ENCODE measurements at places on chromosomes 4 and X.

DNA sequence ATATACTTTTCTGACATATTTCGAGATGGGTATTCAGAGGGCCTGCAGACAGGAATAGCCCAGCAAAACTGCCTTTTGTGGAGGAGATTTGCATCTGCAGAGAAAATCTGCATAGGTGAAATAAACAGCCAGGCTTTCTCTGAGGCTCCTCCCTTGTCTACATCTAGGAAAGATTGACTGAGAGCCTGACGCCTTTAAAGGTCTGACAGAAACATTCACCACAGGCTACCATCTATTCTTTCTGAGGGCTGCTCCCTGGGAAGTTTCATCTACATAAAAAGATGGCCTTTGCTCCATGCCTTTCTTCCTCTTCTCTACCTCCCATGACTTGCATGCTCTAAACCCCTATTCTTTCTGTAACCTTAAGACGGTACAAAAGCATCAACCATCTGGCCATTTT is 55.0 kb upstream of the AP1S2 start:
- no peak for DNase-seq

- DNase-seq, result no peak
Measured at GRCh38 chr4:159052315-159052714, 50.6 kb upstream of the RAPGEF2 start.

- no peak for DNase-seq
Measured at GRCh38 chrX:154542723-154543424, 3.8 kb downstream of the G6PD start.

DNA sequence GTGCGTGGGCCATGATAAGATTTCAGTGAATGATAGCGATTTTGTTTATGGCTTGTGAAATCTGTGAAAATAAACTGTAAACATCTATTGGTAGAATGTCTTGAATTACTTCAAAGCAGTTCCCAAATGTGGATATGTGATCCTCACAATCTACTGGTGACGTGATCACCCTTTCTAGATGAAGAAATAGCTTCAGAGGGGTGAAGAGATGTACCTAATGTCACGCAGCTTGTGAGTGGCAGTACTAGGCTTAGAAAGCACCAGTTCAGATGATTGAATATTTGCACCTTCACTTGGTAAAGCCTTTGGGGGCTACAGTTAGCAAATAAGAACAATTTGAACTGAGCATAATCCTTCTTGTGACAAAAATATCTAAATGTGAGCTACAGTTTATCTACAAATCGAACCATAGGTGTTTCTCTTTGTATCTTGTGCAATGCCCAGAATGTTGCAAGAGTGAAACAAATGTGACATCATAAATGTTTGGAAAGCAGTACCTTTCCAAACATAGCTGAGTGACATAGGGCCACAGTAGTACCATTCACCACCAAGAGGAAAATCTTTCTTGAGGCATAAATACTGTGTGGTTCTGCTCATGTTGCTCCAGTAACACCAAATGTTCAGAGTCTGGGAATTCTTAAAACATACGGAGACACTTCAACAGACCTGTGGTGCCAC is 14.2 kb downstream of the PAK3 start:
- no peak for DNase-seq

- no peak for DNase-seq
Measured at GRCh38 chr4:102552781-102553180, 51.6 kb downstream of the NFKB1 start.

DNA sequence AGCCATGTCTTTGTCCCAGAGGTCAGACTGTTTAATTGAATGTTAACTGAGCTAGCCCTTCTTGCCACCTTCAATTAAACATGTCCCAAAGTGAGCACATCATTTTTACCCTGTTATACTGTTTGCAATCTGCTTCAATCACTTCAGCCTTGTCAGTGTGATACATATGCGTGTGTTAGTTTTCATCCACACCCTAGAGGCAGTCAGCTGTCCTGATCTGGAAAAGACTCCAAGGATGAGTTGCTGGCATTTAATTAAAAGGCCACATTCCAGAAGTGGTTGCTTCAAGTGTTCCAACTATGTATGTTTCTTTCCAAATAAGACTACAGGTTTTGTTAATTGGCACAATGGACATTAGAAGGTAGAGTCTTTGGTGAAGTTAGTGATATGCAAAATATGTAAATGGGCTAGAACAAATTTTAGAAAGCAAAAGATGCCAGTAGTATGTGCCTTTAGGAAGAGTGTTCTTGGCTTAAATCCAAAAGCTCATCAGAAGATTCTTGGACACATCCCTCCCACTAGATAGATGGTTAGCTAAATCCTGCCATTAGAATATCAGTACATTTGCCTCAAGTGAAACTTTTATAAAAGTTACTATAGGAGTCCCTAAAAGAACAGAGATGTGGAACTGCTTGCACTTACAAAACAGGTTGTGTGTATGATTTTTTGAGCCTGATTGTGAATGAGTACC is 79.5 kb upstream of the SLIT2 start:
- no peak for DNase-seq

DNA sequence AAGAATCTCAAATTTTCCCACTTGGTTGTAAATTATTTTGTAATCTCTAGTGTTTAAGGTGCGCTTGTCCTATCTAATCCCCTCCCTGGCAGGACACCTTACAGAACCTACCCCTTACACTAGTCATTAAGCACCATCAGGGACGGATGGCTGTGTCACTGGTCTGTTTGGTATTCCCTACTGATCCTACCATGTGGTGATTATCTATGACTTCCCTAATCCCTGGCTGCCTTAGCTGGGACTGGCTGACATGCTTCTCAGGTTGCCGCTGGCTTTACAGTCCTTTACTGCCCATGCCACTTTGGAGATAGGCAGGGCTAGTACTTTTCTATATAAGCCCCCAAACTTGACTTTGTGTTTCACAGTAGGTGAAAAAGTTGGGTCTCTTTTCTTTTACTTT is 58.6 kb downstream of the ELOVL6 start:
- no peak for DNase-seq

DNA sequence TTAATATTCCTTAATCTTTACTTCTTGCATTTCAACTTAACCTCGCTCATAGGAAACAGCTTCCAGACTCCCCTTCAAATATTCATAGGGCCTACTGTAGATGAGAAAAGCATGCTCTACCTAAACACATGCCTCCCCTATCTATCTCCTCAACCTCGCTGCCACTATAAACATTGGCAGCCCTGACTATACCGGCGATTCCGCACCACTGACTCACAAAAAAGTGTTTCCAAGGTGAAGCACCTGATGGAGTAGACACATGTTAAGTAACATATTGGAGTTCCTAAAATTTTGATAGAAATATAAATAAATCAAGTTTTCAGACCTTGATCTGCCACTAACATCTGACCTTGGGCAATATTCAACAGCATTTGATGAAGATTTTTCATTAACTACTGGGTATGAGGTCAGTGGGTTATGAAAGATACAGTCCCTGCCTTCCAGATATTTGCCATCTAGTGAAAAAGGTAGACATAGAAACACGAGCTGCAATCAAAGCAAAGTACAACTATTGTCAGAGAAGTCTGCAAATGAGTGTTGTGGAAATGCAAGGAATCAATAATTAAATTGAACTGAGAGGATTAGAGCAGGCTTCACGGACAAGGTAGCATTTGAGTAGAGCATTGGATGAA is 184.2 kb downstream of the MAML3 start:
- no peak for DNase-seq

DNA sequence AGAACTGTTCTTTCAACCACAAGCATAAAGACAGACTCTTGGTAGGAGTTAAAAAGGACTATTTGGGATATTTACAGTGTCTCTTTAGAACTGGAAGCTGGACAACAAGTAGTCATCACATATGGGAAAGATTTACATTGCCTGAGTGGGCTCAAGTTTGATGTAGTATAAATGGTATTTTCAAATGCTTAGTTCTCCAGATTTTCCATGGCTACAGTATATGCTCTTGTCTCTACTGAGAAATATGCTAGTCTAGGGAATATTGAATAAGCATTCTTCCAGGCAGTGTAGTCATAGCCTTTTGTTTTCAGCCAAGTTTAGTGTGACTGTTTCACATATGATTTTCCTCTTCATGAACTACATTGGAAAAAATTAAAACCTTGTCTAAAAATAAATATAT is 315.6 kb downstream of the ARHGAP24 start:
- DNase-seq, result no peak

GRCh38 chrX:6959006-6959405 is 188.5 kb upstream of the STS start:
- no peak for DNase-seq

DNA sequence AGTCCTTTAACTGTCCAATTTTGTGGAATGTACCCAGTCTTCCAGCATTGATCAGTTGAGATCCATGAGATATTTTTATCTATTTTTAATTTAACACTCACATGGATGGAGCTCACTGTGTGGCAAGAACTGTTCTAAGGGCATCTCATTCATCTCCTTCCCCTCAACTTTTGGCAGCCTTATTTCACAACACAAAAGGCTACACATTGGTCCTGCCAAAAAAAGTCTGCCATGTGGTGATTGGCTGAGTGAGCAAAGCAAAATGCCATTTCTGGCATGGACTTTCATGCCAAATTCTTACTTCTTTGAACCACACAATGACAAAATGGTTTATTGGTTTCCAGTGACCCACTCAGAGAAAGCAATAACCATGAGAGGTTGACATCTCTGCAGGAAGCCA is 171.6 kb upstream of the MAP3K15 start:
- DNase-seq, result no peak

DNA sequence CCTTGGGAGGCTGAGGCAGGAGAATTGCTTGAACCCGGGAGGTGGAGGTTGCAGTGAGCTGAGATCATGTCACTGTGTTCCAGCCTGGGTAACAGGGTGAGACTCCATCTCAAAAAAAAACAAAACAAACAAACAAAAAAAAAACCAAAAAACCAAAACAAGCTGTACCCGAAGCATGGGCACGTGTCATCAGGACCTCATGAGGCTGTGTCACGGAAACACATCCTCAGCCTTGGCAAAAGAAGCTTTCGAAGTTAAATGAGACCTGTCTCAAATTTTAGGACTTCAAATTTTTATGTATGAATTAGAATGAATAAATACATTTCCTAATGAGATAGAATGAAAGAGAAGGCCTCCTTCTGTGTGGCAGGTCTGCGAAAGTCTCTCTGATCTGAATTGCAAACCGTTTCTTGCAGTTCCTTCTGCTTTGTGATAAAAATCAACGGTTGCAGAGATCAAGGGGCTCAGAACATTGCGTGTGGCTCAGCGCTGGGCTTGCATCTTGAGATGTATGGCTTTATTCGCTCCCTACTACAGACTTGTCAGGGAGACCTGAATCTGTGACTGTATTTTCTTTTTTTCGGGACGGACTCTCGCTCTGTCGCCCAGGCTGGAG is 19.5 kb upstream of the CRLF2 start:
- DNase-seq, result no peak

DNA sequence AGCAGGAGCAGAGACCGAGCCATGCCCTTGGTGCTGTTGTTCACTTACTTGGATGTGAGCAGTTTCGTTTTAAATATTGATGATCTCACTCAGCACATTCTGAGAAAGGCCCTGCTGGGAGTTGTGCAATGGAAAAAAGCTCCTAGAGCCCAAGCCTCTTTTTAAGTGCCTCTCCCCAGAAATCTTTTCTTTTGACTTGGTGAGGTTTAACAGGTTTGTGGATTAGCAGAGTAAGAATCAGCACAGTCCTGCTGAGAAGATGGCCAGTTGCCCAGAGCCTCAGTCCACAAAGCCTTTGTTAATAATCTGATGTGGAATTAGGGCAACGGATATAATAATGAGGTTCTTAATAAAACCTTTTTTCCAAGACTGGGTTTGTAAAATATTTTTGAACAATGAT is 157.5 kb upstream of the ATP6AP2 start:
- DNase-seq, result no peak

- DNase-seq, result no peak
Measured at GRCh38 chrX:42755815-42756214, 22.1 kb downstream of the PPP1R2C start.

GRCh38 chrX:39928704-39929378 is 168.9 kb downstream of the BCOR start:
- no peak for DNase-seq

GRCh38 chr4:37008199-37008598 is 236.3 kb upstream of the NWD2 start:
- no peak for DNase-seq

DNA sequence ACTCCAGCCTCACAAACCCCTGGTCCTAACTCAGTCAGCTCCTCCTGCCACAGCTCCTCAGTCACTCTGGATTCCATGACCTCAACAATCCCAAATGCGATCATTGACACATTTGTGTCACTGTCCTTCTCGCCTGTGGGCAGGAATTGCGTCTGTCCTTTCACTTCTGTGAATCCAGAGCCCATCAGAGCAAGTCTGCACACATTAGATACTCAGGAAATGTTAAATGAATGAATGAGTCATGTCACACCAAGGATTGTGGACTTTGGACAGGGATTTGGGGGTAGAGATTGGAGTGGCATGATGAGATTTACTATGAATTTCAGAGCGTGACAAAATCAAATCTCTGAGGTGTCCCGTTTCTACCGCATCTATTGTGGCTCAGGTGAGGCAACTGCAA is 11.8 kb upstream of the CLDN24 start:
- DNase-seq, result no peak

DNA sequence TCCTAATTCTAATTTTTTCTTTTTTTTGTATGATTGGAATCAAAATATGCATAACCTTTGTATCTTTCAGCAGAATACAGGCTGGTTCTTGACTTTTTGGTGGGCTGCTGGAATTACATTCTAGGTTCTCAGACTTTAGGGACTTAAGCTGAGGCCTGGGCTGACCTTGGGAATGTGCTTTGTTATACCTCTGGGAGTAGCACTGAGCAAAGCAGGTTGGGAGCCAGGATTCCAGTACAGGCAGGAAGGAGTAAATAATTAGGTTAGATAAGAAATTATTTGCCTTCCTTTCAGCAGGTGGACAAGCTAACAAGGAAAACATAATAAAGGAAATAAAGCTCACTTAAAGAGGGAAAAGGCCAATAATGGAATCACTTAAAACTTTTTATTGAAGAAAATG is 49.9 kb upstream of the SLC4A4 start:
- DNase-seq, result no peak

DNA sequence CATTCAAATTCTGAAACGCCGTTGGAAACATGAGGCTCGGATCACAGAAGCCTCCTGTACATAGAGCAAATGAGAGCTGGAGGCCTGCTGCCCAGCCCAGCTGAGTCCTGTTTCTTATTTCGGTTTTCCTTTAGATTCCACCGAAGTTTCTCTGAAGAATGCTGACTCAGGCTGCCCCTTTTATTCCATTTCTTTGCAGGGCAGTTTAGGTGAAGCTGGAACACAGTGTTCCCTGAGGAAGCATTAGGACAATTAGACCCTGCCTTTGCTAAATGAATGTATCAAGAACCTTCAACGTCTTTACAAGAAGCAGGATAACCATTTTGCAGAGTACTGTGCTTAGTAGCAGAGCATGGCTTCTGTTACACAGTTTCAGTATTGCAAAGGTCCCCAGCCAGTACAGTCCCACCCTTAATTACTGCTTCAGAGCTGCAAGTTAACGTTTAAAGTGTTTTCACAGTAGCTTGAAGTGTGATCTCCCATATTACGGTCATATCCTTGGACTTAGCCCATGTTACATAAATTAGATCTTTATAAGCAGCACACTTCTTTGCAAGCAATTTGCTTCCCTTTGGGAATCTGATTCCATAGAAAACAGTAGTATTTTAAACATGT is 117.0 kb downstream of the TBL1X start:
- DNase-seq, result no peak
